ENCODE measurements at places on chromosomes 2 and 18.

- DNase-seq: no peak
Measured at GRCh38 chr2:157777427-157777826, 98.7 kb downstream of the ACVR1 start.

DNA sequence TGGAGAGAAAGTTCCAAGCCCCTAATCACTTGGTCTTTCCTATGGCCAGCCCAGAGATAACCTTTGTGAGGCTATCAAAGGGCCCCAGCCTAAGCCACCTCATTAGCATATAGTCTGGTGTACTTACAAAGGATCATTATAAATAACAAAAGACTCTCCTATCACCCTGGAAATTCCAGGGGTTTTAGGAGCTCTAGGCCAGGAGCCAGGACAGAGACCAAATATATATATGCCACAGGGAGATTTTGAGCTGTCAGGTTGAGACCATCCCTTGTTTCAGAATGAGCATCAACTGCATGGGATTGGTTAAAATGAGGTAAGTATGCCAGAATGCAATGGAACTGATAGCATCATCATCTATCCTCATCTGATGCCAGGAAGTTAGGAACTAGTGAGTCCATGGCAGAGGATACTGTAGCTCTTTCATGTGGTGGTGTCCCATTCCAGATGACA, 32.1 kb upstream of the CHRNA1 start:
- no peak for DNase-seq

GRCh38 chr2:133887676-133888040, 319.4 kb upstream of the NCKAP5 start:
- DNase-seq: no peak

DNA sequence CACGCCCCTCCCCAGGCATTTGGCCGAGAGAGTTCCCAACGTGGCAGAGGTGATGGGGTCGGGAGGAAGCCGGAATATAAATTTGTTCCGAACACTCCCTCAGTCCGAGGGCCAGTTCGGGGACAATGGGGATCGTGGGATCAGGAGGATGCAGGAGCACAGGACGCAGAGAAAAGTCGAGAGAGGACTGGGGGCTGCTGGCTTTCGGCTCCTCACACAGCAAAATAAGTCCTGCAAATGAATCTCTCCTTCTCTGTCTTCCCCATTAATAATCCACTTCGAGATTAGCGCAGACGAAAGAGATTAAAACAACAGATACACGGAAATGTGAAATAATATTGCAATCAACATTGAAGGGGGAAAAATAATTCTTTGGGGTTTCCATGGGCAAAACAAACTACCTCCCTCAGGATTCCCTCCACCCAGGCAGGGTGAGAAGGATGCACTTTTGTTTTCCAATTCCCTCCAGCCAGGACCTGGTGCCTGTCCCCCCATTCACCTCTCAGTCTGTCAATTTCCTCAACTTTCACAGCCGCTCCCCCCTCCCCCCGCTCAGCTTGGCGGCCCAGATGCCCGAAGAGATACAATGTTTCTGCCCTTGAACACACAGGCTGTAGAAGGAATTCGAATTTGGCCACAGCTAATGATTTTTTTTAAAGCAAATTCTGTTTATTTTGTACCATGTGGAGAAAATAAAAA, 3.1 kb upstream of the ZEB2 start:
- DNase-seq: no peak

DNA sequence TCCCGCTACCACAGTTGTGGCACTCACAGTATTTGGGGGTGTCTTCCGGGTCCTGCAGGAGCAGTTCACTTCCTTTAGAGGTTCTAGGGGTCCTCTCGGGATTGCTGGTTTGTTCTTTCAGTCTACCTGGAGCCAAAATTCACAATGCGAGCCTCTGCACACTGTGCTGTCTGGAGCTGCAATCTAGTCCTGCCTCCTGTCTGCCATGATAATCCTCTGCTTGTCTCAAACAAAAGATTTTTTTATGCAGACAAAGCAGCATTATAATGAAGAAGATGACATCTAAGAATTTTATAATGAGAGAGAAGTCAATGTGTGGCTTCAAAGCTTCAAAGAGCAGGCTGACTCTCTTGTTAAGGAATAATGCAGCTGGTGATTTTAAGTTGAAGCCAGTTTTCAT, 975.1 kb upstream of the GYPC start:
- no peak for DNase-seq

DNA sequence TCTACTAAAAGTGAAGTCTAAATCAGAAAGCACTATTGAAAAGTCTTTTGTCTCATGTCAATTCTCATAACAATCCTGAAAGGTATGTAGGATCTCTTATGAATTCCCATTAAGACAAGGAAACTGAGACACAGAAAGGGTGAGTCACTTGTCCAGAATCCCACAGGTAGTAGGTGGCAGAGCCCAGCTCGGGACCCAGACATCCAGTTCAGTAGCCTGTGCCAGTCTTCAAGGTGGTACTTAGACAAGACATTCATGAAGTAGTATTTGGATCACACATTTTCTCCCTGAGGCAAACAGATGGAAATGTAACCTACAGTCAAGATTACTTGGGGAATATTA, 14.8 kb upstream of the PARD3B start:
- no peak for DNase-seq

DNA sequence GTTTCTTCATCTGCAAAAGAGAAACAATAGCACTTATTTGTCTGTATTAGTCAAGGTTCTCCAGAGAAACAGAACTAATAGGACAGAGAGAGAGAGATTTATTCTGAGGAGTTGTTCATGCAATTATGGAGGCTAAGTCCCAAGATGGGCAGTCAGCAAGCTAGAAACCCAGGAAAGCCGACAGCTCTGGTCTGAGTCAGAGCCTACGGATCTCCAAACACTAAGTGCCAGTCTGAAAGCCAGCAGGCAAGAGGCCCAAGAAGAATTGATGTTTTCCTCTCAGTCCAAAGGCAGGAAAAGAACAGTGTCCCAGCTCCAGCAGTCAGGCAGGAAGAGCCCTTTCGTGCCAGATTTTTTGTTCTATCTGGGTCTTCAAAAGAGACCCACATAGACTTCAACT, 36.5 kb upstream of the SLC66A3 start:
- DNase-seq: no peak

DNA sequence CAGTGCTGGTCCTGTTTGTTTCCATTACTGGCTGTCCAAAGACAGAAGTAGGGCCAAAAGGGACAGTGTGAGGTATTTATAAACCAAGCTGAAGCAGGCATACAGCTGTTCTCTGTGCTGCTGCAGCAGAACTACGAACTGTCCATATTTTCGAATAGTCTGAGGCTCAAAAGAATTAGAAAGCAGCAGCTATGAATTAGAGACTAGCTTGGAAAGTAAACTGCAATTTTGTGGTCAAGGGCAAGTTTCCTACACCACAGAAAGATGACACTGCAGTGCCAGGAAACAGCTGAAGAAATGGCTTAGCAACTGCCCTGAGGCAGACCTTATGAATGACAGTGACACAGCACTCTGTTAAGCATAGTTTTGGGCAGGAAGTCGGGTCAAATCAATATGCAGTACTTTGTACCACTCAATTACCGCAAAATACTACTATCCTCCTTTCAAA, 125.3 kb downstream of the TMEM131 start:
- no peak for DNase-seq

DNA sequence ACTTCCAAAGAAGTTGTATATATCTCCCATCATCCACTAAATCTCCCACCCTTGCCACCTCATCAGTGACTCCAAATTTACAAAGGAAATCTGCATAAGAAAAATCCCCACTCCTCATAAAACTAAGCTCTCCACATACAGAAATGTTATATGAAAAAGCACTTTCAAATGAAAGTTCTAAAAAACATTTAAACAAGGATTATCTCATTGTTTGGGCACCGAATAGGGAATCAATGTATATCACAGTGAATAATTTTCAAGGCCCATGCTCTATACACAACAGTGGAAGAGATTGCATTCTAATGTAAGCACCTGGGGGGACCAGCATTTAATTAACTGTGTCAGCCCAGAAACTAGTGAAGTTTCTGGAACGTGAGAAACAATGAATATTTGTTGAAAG, 70.1 kb downstream of the OSR1 start:
- DNase-seq: no peak

DNA sequence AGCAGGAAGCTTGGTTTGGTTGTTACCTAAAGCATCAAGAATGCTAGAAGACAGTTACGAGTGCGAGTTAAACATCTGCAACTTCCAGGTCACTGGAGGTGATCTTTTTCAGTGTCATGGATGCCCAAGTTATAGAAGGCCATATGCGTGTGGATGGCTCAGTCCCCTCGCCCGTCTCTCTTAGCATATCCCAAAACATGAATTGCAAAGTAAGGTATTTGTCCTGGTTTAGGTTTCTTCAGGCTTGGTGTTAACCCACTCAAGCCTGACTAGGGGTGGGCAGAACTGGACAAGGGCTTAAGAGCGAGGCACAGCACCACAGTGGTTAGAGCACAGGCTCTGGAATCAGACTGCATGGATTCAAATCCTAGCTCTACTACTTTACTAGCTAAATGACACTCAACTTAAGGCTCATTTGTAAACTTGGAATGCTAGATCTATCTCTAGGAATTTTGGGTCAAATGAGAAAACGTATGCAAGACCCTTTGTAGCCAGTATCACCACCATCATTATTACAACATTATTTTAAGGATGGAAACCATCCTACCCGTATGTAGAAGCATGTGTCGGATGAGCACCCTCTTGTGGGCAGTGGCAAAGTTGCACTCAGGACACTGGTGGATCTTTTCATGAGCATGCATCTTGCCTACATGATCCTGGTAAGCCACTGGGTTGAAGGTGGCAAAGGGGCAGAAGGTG, 11.2 kb downstream of the ZNF142 start:
- peak; percentile 36 for DNase-seq

DNA sequence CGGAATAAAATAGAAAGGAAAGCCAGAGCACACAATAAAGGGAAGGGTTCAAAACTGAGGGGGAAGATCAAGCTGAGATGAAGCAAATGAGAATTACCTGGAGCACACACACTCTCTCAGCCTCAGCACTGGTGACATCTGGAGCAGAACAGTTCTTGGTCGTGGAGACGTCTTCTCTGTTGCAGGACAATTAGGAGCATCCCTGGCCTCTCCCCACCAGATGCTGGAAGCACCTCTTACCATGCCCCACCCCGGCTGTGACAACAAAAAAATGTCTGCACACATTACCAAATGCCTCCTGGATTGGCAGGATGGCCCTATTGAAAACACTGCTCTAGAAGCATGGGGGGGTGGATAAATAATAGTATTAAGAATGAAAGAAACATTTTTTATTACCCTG, 43.6 kb upstream of the MAP3K20 start:
- DNase-seq: no peak

DNA sequence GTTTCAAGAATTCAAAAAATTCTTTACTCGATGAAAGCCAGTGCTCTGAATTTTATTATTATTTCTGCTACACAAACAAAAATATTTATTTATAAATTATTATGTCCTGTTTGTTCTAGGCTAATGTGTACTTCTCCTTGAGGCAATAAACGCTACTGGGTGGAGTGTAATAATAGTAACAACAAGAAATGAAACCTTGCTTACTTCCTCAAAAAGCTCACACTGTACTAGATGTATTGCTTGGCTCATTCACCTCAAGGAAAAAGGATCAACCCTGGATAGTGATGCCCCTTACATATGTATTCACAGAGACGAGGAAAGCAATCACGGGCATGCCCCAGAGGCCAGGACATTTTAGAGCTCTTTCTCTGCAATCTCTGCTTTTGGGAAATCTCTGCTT, 685.6 kb upstream of the NXPH2 start:
- no peak for DNase-seq

DNA sequence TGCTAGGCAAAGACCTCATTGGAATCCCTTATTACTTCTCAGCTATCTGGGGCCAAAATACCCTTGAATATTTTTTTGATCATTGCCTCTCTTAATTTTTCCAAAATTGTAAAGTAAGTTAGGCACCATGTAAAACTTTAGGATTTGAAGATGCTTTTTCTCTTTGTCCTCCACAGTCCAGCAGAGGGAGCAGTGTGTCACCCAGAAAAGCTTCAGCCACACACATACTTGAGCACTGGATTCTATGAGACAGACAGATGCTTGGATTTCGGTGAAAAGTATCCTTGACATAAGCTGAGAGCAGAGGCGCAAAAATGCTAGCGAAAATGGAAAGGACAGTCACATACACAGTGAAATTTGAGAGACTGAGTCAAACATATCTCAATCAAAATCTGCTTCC, 74.7 kb upstream of the KCNJ3 start:
- DNase-seq: no peak

DNA sequence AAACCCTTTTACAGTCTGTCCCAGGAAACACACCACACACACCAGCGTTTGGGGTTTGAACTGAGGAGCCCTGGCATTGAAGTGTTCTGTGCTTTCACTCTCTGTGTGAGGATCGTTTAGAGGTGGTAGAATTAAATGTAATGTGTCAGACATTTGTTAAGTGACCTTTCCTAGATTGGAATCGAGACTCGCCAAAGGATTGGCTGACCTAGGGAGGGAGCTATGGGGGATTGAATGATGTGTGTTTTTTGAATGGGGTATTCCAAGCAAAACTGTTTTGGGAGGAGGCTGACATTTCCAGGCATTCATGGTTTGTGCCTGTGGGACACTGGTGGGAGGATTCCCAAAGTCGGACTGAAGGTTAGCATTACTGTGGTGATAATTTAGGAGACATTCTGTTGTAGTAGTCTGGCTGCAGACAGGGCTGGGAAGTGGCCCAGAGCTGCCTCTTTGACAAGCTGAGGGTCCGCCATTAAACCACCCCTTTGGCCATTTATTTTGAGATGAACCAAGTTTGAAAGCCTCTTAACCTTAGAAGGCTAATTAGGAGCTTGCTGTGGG, 1.7 kb downstream of the MYO1B start:
- DNase-seq: no peak

- no peak for DNase-seq
Measured at GRCh38 chr2:235496239-235496621, 2.4 kb downstream of the AGAP1 start.

Data from memory B cell (primary cell).